ENCODE measurements at places on chromosomes 3 and 15. TPM values are rescaled to one million over a fixed set of nuclear protein-coding genes. Genes with fewer than 3 reads are reported as not detected.

DNA sequence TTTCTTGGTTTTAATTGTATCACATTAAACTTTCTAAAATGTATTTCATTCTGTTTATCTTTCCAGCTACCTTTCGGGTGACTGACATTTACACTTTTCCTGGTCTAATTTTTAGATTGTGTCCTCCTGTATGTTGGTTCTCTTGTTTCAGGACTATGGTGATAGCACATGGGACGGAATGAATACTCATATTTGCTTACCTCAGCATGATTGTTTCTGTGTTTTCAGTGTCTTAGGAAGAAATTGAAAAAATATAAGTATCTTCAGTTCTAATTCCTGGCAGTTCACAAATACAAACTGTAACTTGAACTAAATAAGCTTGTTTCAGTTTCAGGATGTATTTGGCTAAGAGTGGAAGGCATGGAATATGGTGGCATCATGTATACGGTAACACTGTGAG lies 80.1 kb upstream of the ROBO1 start:
- H3K4me1 ChIP-seq = no peaks in the 10 kb centered on the region
- no peak for DNase-seq
- no peaks in the 10 kb centered on the region for H3K27me3 ChIP-seq
- H3K27ac ChIP-seq = no peak overlapping the region

GRCh38 chr15:80560601-80561400 lies 134.3 kb upstream of the ABHD17C start:
- H3K27me3 ChIP-seq = no peaks in the 10 kb centered on the region
- H3K4me1 ChIP-seq = no peaks in the 10 kb centered on the region
- no peaks in the 10 kb centered on the region for H3K36me3 ChIP-seq

- no peak overlapping the region for H3K4me3 ChIP-seq
- no peaks in the 10 kb centered on the region for H3K36me3 ChIP-seq
- no peaks in the 10 kb centered on the region for H3K4me1 ChIP-seq
- no peak overlapping the region for H3K27ac ChIP-seq
These were observed 42.2 kb upstream of the RASGRF1 start for GRCh38 chr15:79132770-79133169.

GRCh38 chr3:126496894-126497850 lies 20.4 kb downstream of the UROC1 start:
- H3K36me3 ChIP-seq = no peaks in the 10 kb centered on the region
- no peak overlapping the region for H3K4me3 ChIP-seq
- H3K27ac ChIP-seq = no peak overlapping the region
- H3K4me1 ChIP-seq = no peaks in the 10 kb centered on the region
- DNase-seq = no peak
- H3K27me3 ChIP-seq = no peaks in the 10 kb centered on the region

DNA sequence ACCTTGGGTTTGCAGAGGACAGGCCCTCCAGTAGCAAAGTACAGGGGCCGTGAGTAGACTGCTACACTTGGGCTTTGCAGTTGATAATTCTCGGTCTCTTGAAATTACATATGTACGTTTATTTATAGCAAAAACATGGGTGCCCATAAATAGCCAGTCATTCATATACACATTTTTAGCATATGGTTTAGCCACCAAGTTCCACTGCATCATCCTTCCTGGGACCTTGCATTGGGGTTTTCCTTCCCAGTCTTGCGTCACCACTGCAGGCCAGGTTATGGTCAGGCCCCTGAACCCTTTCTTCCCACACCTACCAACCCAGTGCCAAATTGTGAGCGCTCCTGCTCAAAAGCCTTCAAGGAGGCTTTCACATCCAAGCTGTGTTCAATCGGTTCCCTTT lies 12.7 kb downstream of the KLHL25 start:
- peaks cover 31% of the 10 kb centered on the region for H3K4me1 ChIP-seq
- no peak for DNase-seq
- no peak overlapping the region for H3K27ac ChIP-seq
- H3K27me3 ChIP-seq = no peaks in the 10 kb centered on the region

DNA sequence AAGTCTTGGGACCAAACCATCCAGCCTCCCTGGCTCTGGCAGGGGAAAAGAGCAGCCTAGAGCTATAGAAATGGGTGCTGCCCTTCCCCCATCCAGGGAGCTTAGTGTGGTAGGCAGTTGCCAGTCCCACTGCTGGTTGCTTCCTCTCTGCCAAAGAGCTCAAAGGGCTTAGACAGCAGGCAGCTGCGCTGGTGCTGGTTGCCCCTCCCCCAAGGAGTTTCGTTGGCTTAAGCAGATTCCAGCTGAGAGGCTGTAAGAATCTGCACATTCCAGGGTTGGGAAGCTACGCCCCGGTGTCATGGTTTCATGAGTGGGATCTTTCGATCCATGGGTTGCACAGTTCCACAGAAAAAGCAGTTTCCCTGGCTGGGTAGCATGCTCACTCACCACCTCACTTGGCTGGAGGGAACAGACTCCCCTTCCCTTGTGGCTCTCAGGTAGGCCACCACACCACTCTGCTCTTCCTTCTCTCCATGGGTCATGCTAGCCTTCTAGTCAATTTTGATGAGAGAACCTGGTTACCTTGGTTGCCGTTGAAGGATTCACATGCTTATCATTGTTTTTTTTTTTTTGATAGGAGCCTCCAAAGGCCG lies 195.1 kb downstream of the EPHA6 start:
- no peaks in the 10 kb centered on the region for H3K36me3 ChIP-seq
- H3K4me3 ChIP-seq = no peak overlapping the region
- no peak overlapping the region for H3K27ac ChIP-seq

DNA sequence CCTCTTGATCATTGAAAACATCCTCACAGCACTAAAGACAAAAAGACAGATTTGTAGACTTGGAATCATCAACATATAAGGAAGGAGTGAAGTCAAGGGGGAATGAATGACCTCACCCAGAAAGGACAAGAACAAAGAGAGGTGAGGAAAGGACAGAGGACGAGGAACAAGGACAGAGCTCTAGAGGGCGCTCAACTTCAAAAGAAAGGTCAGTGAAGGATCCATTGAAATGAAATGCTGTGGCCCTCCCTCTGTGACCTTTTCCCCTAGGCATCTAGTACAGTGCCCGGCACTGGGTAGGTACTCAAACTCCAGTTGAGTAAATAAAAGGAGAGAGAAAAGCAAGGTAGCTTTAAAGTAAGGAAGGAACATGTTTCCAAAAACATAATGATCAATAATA lies 2.6 kb downstream of the ATP8B4 start:
- no peaks in the 10 kb centered on the region for H3K4me1 ChIP-seq
- H3K4me3 ChIP-seq = no peak overlapping the region
- H3K27ac ChIP-seq = no peak overlapping the region
- H3K36me3 ChIP-seq = no peaks in the 10 kb centered on the region
- DNase-seq = no peak

VGLL3 gene
- not detected for total RNA-seq

MORC1 gene
- not detected for total RNA-seq
